ENCODE measurements at places on chromosomes 4 and X.
A peak's percentile ranks its signal among the peaks of the same experiment; 100 is the strongest.

GRCh38 chr4:159435561-159436023 is 332.7 kb downstream of the RAPGEF2 start:
- no peak for DNase-seq

DNA sequence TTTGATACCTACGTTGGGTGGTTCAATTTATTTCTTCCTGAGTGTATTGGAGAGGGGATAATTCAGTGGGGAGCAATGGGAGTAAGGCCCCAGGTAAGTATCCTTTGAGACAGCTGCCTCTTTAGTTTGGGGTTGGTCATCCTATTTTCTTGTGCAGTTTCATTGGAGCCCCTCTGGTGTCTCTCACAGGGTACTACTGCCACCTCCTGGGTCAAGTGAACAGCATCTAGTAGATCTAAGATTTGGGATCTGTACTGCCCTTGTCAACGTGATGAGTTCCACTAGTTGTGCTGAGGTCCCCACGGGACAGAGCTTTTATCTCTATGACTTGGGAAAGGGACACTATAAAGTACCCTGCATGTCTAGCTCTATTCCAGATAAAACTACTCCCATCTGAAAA is 80.6 kb downstream of the PBDC1 start:
- no peak for DNase-seq

- DNase-seq: no peak
Observed at GRCh38 chr4:63728480-63729177, 680.6 kb downstream of the TECRL start.

DNA sequence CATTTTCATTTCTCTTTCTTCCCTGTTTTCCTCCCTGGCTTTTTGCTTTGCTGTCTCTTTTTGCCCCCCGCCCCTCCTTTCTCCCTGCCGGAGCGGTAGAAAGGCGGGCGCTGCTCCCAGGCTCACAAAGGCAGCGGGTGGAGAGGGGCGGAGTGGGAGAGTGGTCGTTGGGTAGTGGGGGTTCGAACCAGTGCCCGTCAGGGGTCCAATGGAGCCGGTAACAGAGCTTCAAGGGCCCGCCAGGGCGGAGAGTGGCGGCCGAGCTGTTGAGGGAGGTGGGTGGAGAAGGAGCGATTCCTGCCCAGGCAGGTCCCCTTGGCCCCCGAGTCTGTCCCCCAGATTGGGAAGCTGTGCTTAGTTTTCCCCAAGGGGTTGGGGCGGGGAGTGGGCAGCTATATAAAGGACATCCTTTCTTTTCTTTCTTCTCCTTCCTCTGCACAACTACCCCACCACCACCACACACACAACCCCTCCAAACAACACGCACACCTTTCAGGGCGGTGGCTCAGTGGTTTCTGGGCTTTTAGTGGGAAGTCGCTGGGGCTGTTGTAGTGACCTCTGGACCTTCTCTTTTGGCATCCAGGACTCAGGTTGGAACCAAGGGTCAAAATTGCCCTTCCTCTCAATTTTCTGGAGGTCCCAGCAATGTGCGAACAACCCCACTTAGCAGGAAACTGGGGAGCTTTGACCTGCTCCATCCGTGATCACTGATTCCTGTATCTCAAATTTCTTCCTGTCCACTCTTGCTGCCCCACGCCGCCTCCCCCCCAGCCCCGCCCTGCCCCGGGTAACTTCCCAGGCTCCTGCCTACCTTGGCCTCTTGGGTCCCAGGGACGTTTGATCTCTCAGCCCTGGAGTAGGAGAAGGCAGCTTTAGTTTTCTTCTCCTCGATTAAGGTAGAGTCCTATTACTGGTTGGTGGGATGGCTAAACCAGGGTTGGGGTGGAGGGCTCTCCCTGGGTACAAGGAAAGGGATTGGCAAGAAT is 1.9 kb downstream of the EFNB1 start:
- no peak for DNase-seq

GRCh38 chr4:102642631-102643298 is 118.0 kb downstream of the MANBA start:
- DNase-seq: no peak

DNA sequence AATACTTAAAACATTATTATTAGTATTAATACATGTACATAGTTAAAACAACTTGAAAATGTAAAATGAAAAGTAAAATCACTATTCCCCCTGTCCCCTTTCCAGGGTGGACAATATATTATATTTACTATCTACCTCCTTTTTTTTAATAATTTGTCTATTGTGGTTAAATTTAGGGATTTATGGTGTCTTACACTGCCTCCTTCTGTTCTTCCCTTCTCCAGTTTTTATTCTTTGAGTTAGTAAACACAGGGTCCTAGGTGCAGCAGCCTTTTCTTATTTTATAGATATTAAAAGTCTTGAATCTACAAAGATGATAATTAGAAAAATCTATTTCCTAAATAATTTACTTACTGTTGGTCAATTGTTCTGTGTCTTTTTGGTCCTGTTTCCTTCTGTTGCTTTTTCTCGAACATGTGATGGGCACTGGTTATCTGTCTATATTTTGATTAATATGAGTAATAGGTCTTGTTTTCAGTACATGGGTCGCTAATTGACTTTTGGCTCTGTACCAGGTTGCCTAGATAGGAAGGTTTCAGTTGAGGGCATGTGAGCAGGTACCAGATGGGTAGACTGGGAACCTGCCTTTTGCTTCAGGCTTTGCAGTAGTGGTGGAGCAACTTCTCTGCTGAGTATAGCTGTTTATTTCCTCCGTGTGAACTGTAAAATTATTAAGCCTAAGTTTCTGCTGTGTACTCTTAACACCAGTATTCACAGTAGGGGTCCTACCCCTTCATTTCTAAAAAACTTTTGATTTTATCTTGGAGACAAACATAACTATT is 1.1 kb downstream of the NUDT9 start:
- DNase-seq: peak; percentile 18

GRCh38 chr4:88158489-88159228 is at the start of gene ABCG2:
Gene ABCG2 (minus strand): TSS chr4:88158639. CDS start chr4:88139995, 18,644 bp downstream.
- DNase-seq: peak; percentile 44

- peak; percentile 66 for DNase-seq
Observed at GRCh38 chrX:119482481-119483480, 14.5 kb downstream of the SLC25A5 start.

DNA sequence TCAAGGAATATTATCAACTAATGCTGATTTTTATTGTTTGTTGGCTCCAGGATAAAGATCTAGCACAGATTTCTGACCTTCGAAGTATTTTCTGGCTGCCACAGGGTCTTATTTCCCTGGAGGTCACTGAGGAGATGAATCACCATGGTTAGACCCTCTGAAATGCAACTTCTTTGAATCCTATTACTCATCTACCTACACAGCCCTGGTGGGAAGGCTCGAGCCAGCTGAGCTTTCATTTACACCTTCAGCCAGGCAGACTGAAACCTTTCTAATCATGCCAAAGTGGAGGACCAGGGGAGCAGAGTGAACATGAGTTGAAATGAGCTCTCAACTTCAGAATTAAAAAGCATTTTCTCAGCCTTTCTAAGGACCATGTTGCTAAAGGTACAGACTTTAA is 130.5 kb downstream of the SMIM20 start:
- DNase-seq: no peak

GRCh38 chr4:25844961-25845712 is 17.7 kb downstream of the SEL1L3 start:
- DNase-seq: no peak

- no peak for DNase-seq
Observed at GRCh38 chr4:37661772-37662171, 24.4 kb downstream of the RELL1 start.

- no peak for DNase-seq
Observed at GRCh38 chr4:103400405-103400804, 202.3 kb upstream of the CENPE start.

DNA sequence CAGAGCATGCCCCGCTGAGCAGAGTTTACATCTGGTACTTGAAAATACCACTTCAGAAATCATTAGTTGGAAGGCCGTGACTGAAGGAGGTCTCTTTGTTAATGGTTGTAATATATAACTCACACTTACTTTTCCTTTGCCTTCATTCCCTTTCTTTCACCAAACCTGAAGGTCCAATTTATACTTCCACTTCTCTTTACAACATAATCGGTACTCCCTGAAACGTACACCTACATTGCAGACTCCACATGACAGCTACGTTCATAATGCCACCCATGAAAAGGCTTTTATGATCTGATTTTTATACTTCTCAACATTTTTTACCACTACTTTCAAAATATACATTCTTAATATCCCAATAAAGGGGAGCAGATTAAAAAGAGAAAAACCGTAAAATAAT is 298.7 kb downstream of the C4orf33 start:
- DNase-seq: no peak

- no peak for DNase-seq
Observed at GRCh38 chrX:29487214-29487613, 728.1 kb upstream of the MAGEB2 start.

GRCh38 chr4:174749091-174749490 is 80.0 kb downstream of the GLRA3 start:
- DNase-seq: no peak

- DNase-seq: no peak
Observed at GRCh38 chr4:1170156-1170975, 2.0 kb downstream of the SPON2 start.

DNA sequence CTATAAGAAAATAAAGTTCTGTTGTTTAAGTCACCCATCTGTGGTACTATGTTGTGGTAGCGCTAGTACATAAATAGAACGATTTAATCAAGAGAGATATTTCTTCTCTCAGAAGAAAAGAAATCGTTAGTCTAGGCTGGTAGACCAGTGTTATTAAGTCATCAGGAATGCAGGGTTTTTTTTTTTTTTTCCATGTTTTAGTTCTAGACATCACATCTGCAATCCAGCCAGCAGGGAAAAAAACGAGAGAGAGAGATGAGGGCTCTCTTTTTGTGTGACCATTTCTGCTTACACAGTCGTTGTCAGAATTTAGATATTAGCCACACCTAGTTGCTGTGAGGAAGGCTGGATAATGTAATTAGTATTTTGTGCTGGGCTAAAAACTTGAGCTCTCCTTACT is 417.4 kb downstream of the TMA16 start:
- no peak for DNase-seq

GRCh38 chr4:78138252-78138651 is 81.1 kb downstream of the FRAS1 start:
- DNase-seq: no peak

DNA sequence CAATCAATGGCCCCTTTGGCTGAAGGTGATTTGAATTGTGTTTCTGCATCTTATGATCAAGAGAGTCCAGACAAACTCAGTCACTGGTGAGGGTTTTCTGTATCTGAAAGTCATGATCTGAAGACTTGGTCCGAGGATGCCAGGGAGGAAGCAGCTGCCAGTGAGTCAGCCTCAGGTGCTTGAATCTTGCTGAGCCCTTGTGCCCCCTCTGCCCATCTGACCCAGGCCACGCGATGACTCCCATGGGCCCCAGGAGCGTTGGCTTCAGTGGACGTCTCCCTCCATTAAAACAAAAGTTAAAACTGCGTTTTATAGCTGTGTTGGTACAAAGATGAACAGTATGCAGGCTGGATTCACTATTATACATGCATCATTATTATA is 62.0 kb downstream of the HTRA3 start:
- no peak for DNase-seq

- no peak for DNase-seq
Observed at GRCh38 chr4:20487446-20487845, 212.8 kb upstream of the PACRGL start.

DNA sequence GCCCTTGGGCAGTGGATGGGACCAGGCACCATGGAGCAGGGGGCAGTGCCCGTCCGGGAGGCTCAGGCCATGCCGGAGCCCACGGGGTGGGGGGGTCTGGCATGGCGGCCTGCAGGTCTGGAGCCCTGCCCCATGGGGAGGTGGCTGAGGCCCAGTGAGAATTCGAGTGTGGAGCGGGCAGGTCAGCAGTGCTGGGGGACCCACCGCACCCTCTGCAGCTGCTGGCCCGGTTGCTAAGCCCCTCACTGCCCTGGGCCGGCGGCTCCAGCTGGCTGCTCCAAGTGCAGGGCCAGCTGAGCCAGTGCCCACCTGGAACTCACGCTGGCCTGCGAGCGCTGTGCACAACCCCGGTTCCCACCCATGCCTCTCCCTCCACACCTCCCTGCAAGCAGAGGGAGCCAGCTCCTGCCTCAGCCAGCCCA is 1157.9 kb upstream of the ADGRL3 start:
- no peak for DNase-seq
